ENCODE measurements at places on chromosomes 12 and 14.

DNA sequence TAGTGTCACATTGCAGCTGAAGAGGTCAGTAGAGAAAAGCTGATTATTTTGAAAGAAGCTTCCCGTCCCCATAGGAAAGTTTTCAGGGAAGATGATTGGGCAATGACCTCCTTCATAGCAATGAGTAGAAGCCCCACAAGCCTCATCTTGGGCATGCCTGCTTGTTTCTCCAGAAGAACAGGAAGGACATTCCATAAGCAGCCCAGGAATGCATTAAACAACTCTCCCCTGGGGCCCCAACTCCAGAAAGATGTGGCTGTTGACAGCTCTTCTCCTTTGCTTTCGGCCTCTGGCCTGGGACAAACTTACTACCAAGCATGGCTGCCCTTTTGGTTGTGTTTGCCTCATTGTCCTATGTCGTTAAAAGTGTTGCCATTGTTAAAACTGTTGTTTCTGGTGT is 5.7 kb upstream of the VDR start:
- DNase-seq: no peak

DNA sequence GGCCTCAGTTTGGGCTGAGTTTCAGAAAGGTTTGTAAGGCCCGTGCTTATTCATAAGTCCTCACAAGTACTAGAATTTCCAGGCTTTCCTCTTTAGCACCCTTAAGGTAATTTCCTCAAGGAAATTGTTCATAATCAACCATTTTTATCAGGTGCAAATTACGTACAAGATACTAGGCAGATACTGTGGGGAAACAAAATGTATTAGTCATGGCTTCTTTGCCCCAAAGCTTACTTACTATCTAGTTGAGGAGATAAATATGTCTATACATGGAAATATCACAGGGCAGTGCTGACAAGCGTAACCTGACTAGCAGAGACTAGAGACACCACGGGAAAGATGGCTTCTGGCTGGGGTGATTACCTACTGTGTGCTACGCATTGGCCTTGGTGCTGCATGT is 22.5 kb downstream of the MAX start:
- DNase-seq: no peak

DNA sequence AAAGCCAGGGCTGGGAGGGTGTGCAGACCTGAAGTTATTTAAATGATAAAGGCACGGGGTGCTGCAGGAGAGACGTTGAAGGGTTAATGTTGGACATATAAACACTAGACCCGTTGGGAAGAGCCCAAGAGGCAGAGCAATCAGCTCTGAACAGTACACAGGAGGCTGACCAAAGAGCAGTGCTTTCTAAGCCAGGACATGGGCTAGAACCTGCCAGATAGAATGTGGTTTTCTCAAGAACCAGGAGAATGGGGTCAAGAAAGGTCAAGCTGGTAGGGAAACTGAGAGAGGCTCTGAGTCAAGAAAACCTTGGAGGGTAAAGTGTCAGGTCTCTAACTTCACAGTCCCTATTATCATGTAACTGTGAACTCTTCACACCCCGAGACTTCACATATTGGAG is 143.2 kb upstream of the EEA1 start:
- no peak for DNase-seq

GRCh38 chr12:104467346-104467837 is 10.6 kb downstream of the CHST11 start:
- no peak for DNase-seq

DNA sequence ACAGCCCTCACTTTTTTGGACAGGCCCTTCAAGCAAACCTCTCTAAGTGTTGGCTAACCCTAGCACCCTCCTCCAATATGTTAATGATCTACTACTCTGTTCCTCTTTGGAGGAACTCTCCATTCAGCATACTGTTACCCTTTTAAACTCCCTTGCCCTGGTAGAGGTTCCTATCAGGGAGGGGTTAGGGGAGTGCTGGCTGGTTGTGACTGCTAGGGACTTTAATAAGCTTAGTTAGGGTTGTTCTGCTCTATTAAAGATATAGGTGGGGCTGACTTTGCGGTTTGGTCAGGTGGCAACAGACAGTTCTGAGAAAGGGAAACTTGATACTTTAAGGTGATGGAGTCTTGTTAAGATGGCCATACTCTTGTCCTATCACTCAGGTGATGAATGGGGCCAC is 301.5 kb upstream of the FBXO33 start:
- DNase-seq: no peak

DNA sequence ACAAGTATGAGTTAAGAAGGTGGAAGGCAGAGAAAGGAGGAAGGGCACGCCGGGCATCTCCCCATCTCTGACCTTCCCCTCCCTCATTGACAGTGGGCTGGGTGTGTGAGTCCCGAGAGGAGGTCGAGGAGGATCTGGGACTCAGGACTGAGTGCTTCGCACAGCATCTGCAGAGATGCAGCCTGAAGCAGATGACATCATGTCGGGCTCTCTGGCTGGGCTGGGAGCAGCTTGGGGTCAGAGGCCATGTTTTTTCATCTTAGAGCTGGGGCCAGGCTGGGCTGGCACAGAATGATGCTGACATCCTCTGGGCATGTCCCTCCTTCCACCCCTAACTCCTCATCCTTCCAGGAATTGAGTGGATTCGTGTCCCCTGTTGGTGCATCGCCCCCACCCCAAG is 43.5 kb downstream of the CMKLR1 start:
- DNase-seq: no peak

- DNase-seq: no peak
These were observed 78.3 kb upstream of the BDKRB2 start for GRCh38 chr14:96126339-96126782.

- DNase-seq: no peak
These were observed 7.9 kb downstream of the TAS2R13 start for GRCh38 chr12:10901427-10901826.

DNA sequence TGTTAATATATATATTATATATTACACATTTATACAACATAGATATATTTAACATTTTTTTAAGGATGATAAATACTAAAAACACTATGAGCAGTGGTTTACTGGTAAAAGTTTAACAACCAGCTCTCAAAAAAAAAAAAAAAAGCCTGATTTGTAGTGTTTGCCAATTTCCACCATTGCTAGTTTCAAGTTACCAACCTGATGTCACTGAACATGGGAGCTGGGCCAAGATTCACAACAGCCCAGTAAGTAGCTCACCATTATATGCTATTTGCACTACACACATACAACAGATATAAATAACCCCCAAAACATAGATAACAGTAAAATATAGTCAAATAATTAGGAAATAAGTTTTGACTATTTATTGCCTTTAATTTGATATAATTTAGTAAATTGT is 28.9 kb upstream of the TMX1 start:
- no peak for DNase-seq

GRCh38 chr12:113582521-113583218 is 111.0 kb upstream of the LHX5 start:
- no peak for DNase-seq

DNA sequence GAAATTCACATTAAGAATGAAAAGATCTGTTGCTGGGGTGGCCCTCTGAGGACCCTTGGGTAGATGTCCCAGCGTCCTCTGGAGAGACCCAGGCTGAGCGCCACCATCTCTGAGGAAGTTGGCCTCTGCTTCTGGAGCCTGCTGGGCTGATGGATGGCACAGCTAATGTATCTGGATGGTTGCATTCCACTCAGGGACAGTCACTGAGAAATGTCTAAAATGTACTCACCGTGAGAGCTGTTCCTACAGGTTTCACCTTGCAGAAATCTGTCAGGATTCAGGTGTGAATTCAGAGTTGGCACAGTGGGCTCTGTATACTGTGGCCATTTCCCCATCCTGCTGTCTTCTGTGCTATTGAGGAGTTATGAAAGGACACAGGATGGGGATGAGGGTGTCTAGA is 247.2 kb downstream of the AACS start:
- DNase-seq: no peak

GRCh38 chr12:125015680-125016310 is 22.4 kb downstream of the BRI3BP start:
- DNase-seq: no peak

DNA sequence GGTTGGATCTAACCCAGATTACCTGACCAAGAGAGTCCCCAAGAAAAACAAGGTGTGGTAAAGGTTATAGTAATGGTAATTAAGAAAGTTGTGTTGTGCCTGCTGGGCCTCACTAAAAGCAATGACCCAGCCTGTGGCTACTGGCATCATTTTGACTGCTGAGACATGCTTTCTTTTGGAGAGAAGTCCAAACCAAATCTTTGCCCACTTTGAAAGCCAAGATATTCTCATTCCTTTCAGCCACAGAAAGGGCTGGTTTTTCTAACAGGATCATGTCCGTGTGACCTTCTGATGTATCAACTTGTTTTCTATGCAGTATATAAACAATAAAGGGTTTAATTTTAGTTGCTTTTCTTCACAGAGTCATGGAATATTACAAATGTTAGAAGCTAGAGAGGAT is 388.6 kb downstream of the RAD51B start:
- no peak for DNase-seq

DNA sequence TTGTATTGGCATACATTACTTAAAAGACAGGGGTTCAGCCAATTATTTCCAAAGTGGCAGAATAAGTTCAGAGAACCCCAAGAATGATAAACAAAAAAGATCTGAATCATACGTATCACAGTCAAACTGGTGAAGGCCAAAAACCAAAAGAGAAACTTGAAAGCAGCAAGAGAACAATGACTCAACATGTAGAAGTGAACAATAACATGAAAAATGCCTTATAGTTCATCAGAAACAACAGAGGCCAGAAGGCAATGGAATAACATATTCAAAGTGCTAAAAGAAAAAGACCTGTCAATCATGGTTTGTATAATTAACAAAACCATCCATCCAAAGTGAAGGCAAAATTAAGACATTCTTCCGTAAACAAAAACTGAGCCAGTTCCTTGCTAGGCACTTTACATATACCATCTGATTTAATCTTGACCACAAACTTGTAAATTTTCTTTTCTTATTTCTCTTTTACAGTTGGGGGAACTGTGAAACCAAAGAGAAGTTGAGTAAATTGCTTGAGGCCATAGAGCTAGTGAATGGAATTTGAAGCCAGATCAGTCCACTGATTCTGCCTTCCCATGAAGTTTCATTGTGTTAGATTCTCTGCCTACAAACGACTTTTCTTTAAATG is 232.1 kb upstream of the SEL1L start:
- no peak for DNase-seq

- DNase-seq: no peak
These were observed 225.6 kb downstream of the EFCAB11 start for GRCh38 chr14:89728964-89729363.

DNA sequence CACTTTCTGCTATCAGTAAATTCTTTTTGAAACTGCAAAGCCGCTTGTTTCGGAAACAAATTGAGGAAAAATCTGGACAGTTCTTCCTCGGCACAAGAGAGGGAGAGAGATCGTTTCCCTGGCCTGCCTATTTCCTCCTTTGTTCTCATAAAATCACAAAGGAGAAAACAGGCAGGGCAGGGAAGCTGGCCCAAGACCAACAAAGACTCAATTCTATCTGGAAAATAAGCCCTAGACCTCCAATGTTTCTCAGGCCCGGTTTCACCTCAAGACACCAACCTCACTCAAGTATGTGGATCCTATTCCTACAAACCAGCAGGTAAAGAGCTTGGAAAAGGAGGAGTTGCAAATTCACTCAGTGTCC is 19.5 kb downstream of the DICER1 start:
- DNase-seq: no peak

DNA sequence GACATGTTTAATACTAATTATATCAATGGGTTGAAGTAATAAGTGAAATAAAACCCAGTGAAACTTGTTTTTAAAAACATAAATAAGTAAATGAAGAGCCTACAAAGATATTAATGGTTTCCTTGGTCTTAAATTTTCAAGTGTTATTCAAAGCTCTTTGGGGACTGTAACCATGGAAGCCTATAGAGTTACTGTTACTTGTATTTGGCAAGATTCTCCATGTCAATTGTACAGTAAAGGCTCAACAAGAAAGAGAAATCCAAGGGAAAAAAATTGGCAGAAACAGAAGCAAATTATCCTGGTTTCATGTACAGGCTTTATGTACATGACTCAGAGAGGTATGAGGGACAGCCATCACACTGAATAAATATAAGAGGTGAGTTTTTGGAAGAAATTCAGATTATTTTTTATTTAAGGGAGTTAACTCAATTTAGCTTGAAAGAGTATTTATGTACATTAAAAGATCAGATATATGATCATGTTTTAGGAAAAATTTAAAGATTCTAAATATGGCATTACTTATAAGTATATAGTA is 151.1 kb upstream of the HMGA2 start:
- no peak for DNase-seq

GRCh38 chr14:99035268-99035667 is 236.7 kb downstream of the BCL11B start:
- DNase-seq: no peak

DNA sequence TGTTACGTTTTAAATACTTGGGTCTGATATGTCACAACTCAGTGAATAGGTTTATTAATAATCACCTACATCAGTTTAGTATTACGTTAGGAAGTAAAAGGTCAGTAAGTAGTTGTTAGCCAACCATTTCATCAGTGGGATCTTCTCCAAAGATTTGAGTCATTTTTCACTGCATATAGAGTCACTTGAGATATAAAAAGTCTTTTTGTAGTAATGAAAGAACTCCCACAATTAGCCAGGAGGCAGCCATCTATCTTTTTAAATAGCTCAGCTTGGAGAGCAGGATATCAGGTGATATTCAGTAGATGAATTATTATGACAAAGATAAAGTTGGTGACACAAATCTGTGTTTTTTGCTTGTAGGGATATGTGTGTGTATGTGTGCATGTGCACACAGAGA is 309.3 kb downstream of the PDZRN4 start:
- no peak for DNase-seq

DNA sequence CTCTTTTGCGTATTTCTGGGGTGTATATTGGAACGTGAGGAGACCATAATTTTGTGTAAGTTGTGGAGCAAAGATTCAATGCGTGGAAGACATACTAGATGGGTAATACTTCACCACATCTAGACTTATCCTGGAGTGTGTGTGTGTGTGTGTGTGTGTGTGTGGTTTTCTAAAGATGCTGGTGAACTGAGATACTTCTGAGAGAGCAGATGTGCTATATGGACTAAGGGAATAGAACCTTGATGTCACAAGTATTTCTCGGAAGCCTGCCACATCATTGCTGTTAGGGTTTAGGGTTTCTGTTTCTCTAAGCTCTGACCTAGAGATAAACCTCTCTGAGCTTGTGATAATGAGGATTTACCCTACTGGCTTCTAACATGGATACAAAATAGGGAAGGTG is 138.8 kb downstream of the DACT1 start:
- DNase-seq: no peak
